ENCODE measurements at places on chromosomes 12 and 14.

GRCh38 chr12:131747276-131748177, 36.6 kb downstream of the SFSWAP start:
- peak; percentile 40 for DNase-seq

- DNase-seq = peak; percentile 87
Observed at GRCh38 chr14:103628221-103628683, 759 bp upstream of the KLC1 start.

DNA sequence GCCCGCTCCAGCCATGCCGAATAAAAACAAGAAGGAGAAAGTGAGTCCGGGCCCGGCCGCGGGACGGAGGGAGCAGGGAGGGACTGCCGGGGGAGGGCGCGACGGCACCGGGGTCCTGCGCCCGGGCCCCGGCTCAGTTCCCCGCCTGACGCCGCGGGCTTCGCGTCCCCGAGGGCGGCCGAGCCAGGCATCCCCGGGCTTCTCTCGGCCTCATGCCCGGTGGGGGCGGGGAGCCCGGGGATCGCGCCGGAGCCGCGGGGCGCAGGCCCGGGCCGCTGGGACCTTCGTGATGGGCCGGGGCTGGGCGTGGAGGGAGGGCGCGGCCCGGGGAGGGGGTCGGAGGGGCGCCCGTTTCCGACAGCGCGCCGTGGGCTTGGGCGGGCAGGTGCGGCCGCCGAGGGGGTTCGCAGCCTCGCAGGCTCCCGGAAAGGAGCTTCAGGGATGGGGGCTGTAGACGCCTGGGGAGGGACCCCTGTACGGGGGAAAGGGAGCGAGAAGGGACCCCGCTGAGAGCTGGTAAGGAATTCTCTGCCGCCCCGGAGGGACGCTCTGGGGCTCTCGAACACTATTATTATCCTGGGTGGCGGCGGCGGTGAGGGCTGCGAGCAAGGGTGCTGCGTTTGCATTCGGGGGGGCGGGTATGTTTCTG, 496 bp downstream of the PPP2R5C start:
- no peak for DNase-seq

GRCh38 chr12:132078190-132078589, 65.9 kb downstream of the DDX51 start:
- DNase-seq = no peak

DNA sequence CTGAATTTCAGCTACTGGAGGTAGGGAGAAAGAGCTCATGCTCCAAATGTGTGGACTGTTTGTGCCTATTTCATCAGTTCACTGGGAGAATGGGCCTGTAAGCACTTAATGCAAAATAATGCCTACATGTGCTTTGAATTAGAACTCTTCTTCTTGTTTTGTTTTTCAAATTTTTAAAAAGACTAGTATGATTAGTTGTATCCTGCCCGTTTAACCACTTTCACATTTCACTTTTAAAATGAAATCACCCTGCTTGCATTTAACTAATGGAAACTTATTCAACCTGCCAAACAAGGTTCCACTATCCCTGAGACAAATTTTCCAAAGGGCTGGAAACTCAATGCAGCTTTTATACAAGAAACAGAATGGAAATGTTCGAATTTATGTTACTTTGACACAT, 79.7 kb downstream of the SAMD4A start:
- no peak for DNase-seq

DNA sequence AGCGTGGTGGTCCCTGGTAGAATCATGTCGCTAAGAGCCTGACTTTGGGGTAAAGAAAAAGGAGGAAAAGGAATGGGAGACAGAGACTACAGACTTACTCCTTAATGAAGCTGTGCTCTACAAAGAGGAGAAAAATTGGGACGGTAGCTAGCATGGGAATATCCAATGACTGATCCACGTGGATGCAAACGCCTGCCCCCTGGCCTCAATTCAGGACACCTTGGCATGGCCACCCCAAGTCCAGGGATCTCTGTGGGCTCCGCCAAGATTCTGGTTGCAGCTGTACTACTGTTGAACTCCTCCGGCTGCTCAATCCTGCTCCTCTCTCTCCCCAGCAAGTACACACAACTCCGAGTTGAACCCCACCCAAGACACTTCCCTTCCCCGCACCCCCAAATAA, 70.5 kb upstream of the DIO3 start:
- DNase-seq = peak; percentile 16

- no peak for DNase-seq
Observed at GRCh38 chr14:61726778-61727658, 31.7 kb downstream of the HIF1A start.

- DNase-seq = no peak
Observed at GRCh38 chr12:74539261-74539660, 1.6 kb downstream of the ATXN7L3B start.

- DNase-seq = no peak
Observed at GRCh38 chr12:132886529-132887477, 602 bp downstream of the CHFR start.

DNA sequence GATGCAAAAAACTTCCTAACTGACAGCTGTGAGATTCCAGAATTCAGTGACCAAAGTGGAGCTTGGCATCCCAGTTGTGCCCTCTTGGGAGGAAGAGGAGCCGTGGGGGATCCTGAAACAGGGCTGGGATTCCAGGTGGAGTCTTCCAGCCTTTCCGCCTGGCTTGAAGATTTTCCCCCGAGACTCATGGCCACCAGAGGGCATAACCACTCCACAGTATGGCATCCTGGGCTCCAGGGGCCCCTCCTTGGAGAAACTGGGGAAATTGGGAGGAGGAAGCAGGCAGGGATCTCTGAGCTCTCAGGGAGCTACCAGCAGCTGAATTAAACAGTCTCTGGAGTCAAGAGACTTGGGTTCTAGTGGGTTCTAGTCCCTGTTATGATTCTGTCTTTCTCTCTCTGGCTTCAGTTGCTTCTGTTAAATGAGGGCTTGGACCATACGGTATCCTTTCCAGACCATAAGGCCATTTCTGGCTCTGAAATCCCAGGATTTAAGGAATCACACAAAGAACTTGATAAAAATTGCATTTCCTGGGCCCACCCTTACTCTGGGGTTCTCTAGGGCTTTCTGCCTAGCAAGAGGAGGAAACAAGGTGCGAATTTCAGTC, 2.6 kb upstream of the TAMALIN start:
- peak; percentile 93 for DNase-seq

- DNase-seq = no peak
Observed at GRCh38 chr14:96564389-96564788, 62.2 kb downstream of the PAPOLA start.

DNA sequence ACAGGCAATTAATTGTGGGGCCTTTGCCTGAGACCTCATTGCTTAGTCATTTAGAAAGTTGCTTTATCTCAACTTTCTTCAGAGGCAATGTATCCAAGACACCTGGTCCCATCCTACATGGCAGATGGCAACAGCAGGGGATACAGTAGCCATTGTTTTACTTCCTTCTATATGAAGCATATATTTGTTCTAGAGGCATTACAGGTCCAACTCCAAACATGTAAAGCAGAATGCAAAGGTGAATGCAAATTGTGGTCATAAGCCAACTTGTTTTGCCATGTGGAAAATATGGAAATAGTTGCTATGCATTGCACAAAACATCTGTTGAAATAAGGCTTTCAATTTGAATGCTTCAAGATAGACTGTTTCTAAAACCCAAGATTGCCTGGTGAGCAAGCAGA, 109.8 kb upstream of the BCAT1 start:
- DNase-seq = no peak

DNA sequence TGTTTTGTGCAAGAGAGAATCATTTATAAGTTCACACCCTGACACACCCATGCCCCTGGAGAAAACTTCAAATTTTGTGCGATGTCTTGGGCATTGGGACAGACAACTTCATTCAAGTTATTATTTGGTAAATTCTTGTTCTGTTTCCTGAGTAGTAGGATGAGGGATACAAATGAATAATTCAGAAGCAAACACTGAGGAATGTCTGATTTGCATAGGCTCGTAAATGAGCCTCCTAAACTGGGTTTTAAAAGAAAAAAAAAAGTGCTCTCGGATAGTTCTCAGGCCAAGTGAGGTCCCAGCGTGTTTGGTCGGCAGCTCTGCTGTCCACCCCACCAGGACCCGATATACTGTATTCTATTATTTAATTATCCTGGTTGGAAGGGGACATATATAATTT, 134.7 kb upstream of the CPM start:
- no peak for DNase-seq

DNA sequence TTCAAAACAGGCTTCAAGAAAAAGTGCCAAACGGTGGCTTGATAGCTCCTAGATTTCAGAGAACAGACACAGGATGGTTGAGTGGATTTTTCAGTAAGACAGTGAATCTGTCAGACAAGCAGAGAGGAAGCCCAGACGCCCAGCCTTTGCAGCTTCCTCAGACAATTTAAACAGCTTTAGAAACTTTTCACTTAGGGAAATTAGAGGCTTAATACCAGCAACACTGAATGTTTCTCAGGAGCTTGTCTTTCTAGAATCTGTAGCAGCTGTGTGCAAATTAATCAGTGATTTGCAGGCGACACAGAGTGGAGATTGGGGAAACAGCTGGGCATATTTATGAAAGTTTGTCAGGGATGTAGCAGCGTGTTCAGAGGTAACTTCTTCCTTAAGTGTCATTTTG, 362.1 kb downstream of the GALC start:
- no peak for DNase-seq

DNA sequence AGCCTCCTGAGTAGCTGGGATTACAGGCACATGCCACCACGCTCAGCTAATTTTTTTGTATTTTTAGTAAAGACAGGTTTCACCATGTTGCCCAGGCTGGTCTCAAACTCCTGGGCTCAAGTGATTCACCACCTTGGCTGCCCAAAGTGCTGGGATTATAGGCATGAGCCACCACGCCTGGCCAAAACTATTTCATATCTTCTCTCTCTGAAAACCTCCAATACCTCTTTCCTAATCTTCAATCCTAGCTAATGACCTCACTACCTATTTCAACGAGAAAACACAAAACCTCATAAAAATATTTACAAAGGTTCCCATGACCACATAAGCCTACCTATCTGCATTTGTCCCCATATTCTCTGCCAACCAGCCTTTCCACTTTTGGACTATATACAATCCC, 32.3 kb upstream of the ANKS1B start:
- DNase-seq = no peak

GRCh38 chr12:20585913-20586312, 109.2 kb upstream of the SLCO1C1 start:
- no peak for DNase-seq

DNA sequence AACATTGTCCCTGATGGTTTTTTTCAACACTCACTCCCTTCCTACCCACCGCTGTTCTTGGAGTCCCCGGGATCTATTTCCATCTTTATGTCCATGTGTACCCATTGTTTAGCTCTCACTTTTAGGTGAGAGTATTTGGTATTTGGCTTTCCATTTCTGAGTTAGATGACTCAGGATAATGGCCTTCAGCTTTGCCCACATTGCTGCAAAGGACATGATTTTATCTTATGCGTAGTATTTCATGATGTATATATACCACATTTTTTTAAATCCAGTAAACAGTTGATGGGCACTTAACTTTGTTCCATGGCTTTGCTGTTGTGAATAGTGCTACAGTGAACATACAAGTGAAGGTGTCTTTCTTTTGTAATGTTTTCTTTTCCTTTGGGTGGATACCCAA, 123.5 kb upstream of the KITLG start:
- DNase-seq = no peak

DNA sequence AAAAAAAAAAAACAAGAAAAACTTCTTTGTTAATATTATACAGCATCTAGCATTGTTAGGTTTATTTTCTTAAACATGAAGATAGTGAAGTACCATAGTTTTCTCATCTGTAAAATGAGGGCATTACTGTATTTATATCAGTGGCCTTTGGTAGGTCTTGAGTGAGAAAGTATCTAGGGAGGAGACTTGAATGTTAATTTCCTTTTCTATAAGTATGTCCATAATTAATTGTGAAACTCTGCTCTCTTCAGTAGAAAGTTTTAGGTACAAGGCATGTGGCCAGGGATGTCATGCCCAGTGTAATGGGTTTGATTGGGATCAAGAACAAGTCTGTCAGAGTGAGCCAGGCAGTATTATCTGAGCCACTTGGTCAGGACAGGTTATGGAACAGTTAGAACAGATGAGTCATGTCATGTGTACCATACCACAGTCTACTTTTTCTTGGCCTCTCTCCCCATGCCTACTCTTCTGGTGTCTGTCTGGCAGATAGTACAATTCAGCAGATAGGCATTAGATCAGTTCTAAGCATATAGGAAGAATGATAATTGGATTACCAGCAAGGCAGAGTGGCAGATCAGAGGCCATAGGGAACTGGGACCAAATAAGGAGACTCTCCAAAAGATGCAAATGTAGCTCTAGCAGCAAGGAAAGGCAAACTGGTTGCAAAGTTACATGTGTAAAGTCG, 30.4 kb downstream of the FBXO34 start:
- no peak for DNase-seq

DNA sequence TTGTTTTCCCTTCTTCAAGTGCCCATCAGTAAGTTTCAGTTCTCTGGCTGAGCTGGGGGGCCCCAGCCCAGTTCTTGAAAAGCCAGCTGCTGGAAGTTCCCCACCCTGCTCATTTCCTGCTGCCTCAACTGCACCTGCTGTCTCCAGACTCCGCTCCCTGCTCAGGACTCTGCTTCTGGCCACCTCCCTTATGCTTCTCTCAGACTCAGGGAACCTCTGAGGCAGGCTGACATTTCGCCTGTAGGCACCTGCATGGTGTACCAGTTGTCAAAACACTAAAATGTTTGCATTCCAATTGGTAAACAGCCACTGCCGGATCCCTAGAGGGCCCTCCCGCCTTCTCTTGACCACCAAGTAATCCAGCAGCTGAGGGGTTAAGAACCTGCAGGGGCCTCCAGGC, 136.5 kb upstream of the VRK1 start:
- DNase-seq = no peak

GRCh38 chr12:2752676-2753371, 41.9 kb upstream of the FKBP4 start:
- peak; percentile 99 for DNase-seq

DNA sequence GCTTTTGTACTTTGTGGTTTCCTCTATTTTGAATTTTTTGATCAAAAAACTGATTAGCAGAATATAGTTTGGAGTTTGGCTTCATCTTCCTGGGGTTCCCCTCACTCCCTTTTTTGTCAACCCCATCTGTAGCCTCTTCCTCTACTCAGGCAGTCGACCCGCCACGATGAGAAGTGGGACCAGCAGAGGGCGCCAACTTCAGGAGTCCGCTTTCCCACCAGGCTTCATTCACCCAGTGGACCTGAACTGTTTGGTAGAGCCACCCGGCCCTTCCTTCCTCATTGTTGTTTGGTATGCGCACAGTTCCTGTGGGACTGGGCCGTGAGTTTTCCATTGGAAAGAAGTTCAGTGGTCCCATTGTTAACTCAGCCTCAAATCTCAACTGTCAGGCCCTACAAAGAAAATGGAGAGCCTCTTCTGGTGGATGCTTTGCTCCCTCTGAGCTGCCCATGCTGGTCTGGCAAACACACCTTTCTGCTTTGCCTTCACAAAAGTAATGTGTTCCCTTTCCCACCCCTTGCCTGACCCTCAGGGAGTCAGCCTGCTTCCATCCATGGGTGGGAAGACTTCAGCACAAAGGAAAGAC, 21.7 kb downstream of the TMBIM6 start:
- peak; percentile 97 for DNase-seq

- peak; percentile 97 for DNase-seq
Observed at GRCh38 chr14:23366426-23366921, 1.5 kb upstream of the EFS start.

DNA sequence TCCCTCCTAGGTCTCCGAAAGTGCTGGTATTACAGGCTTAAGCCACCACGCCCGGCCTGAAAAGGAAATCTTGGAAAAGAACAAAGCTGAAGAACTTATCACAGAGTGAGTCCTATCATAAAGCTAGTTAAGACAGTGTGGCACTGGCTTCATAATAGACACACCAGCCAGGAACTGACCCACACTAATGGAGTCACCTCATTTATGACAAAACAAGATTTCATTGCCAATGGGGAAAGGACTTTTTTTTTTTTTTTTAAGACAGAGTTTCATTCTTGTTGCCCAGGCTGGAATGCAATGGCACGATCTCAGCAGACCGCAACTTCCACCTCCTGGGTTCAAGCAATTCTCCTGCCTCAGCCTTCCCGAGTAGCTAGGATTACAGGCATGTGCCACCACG, 15.7 kb downstream of the KDM2B start:
- DNase-seq = no peak

All from endodermal cell (in vitro differentiated cells).